ENCODE measurements at places on chromosomes 12 and 14. TPM values are rescaled to one million over a fixed set of nuclear protein-coding genes. Genes with fewer than 3 reads are reported as not detected.

Gene RASSF9
- polyA plus RNA-seq, result 0.16 TPM

Gene NTF3
- 12.5 TPM for polyA plus RNA-seq

DNA sequence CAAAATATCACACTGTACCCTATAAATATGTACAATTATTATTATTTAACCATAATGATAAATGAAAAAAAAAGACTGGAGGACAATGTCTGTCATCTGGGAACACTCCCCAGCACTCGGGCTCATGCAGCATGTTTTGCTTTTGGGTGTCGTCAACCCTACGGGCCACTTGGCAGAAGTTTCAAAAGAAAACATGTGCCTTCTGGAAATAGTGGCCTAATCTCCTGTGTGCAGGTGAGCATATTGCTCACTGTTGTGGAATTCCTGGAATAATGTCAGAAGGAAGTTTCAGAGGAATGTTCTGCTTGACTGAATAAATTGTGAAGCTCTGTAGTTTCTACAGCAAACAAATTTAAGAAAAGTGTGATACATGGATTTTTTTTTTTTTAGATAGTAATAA, 298.3 kb downstream of the SSPN start:
- DNase-seq, result no peak

- no peak for DNase-seq
These were observed 413.6 kb downstream of the BTG1 start for GRCh38 chr12:91732086-91732485.

DNA sequence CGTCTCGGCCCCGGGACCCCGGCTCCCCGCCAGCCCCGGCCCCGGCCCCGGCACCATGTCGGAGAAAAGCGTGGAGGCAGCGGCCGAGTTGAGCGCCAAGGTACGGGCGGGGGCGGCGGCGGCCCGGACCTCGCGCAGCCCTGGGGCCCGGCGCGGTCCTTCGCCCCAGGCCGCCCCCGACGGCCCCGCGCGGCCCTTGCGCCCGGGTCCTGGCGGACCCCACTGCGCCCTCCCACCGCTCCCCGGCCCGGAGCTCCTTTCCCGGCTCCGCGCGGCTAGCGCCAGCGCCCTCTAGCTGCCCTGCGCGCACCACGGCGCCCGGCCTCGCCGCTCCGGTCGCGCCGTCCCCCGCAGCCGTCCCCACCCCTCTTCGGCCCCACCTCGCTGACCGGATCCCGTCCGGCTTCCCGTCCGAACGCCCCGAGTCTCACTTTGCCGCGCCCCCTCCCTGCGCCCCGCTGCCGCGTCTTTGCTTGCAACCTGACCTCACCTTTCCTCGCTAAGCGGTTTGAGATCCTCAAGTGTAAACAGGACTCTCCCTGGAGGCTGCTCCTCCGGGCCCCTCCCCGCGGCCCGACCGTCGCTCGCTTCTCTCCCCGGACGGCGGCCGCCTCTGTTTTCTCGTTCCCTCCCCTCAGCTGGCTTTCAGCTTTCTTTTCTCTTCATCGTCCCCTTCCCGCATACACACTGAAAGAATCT, 637 bp downstream of the PTMS start:
- no peak for DNase-seq

All from BJ (cell line).